ENCODE measurements at places on chromosomes 2 and 18.

DNA sequence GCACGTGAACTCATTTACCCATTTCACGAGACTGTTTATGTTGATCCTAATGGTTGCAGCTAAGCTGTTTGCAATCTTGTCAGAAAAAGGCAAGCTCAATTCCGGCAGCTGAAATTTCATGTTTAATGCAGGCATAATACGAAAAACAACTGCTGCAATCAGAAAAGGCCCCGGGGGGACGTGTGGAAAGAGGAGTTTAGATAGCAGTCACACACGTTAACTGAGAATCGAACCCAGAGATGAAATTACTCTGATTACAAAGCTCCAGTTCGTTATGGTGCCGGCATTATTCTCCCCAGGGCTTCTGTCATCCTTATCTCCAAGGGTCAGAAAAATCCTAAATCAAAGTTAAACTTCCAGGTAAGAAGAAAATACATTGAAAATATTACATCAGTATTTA is 79.9 kb upstream of the MYT1L start:
- no peak for DNase-seq

GRCh38 chr2:3442185-3442584 is 62.7 kb downstream of the TRAPPC12 start:
- DNase-seq = no peak

DNA sequence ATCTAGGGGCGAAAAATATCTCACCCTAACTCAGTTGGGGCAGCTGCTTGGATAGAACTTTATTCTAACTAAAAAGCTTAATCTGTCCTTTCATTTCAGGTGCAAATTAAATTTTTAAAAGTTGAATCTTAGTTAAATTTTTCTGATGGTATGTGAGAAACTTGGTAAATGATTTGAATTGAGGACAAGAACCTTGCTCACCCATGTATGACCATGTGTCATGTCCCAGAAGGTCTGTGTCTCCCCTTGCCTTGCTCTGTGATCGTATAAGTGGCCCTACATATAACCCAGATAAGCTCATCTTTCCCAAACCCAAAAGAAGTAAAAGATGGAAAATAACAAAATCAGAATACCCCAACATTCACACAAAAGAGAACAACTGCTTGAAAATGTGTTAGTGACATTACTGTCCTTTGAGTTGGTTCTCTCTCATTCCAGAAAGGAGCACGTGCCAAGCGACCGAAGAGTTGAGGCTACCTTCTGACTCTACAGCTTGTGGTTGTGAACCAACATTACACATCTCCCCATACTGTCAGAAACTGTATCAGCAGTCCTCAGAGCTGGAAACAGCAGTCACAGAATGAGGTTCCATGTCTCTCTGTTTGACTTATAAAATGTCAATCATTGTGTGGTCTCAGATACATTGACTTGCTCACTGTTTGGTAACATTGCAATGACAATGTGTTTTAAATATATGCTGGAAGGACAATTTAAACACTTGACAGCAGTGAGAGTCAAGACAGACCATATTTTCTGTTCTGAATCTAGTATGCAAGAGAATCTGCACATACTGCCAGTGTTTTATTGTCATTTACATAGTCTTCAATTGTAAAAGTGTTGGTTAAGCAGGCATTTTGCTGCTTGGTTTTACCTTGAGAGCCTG is 46.3 kb upstream of the TANK start:
- DNase-seq = no peak

DNA sequence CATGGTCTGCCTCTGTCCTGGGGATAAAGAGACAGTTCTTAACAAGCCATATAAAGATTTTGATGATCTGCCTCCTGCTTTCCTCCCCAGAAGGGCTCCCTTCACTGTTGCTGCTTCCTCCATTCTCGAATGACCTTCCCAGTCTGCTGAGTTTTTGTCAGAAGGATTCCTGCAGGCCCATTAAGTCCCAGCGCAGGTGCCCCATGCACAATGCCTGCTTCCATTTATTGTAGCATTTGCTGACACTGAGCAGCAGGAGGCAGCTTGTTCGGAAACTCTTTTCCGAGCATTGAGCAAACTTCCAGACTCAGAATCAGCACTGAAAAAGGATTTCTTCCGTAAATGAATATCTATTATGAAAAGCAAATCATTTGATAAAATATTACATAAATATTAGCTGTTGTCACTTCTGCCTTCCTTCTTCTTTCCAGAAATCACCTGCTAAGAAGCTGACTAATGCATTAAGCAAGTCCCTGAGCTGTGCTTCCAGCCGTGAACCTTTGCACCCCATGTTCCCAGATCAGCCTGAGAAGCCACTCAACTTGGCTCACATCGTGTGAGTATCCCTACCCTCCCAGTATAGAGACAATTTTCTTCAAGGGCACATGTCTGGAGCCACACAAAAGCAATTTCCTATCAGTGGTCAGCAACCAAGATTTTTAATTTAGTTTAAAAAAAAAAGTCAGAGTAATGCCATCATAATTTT is 110.4 kb downstream of the DTNA start:
- no peak for DNase-seq

DNA sequence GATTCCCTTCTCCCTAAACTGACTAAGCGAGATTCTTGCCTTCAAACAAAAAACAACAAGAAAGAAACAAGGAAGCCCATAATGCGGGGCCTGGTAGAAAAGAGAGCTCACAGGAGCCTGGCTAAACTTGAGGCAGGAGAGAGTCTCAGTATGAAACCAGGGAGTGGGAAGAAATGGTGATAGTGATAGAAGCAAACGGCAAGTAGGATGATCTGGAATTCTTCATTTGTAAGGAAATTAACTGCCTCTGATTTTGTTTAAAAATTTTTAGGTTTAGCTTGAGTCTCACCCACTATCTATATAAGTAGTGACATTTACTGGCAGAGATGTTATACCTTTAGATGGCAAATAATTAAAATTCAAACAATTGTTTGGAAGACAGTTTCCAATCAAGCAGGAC is 1356.5 kb upstream of the LRRTM1 start:
- no peak for DNase-seq

DNA sequence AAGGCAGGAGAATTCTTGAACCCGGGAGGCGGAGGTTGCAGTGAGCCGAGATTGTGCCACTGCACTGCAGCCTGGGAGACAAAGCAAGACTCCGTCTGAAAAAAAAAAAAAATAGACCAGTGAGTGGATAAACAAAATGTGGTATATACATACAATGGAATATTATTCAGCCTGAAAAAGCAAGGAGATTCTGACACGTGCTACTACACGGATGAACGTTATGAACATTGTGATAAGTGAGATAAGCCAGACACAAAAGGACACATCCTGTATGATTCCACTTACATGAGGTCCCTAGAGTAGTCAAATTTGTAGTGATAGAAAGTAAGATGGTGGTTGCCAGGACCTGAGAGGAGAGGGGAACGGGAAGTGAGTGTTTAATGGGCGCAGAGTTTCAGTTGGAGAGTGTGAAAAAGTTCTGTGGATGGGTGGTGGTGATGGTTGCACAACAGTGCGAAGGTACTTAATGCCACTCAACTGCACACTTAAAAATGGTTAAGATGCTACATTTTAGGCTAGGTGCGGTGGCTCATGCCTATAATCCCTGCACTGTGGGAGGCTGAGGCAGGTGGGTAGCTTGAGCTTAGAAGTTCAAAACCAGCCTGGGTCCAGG is 38.3 kb downstream of the NIFK start:
- no peak for DNase-seq

- DNase-seq = no peak
These were observed 459 bp upstream of the EFR3B start for GRCh38 chr2:25041307-25041927.

DNA sequence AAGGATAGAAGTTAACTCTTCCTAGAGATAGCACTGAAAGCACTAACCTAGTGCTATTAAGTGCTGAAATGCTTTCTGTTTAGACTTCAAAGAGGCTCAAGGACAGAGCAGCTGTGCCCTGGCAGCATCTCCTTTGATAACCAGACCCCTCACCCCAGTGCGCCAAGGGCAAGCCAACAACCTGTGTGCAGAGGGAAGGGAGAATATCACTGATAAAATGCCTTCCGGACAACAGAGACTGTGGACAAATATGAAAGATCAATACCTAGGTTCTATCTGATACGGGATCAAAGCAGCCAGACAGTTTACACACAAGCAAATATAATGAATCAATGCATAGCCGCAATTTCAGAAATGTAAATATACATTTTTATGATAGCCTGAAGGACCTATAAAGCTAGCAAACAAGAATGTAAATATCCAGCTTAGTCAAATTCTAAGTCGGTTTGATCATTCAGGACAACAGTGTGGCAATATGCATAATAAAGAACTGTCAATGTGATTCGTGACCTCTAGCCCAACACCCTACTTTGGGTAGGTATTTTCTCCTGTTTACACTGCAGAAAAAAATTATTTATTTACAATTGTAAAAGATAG is 91.8 kb upstream of the RFX8 start:
- no peak for DNase-seq

DNA sequence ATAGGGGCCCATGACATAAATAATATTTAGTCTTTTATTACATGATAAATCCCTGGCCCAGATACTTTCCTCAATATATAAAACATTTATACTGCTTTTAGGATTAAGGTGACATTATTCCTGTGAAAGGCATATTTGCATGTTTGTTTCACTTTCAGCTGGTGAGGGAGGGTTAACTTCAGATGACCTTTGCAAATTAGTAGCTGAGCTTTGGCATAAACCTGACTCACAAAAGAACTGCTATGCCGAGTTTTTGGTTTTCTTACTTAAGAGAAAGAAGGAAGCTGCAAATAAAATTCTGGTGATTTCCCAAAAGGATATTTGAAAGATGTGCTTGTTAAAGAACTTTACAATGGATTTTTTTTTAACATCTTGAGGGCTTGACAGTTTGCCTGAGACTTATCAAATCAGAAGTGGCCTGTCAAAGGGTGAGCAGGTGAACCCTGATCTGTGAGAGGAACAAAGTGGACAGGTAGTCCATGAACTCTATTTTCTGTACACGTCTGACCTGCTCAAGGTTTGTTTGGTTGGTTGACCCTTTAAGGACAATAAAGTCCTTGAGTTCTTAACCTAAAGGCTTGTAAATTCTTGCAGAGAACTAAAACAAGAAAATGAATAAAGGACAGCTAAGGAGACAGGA is 93.5 kb downstream of the FAM124B start:
- DNase-seq = no peak

DNA sequence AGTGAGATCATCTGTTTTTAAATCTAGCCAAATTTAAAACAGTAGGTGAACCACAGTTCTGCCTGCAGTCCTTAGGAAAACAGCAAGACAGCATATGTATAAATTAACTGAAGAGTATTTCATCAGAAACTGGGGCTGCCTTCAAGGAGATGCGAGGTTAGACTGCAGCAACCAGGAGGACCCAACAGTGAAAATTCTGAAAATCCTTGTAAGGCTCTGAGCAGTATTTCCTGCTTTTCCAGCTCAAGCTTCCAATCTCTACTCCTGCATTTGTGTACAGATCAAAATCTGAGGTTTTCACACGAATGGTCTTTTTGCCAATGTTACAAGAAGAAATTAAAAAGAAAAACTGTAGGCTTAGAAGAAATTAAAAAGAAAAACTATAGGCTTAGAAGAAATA is 43.7 kb downstream of the CERKL start:
- no peak for DNase-seq

DNA sequence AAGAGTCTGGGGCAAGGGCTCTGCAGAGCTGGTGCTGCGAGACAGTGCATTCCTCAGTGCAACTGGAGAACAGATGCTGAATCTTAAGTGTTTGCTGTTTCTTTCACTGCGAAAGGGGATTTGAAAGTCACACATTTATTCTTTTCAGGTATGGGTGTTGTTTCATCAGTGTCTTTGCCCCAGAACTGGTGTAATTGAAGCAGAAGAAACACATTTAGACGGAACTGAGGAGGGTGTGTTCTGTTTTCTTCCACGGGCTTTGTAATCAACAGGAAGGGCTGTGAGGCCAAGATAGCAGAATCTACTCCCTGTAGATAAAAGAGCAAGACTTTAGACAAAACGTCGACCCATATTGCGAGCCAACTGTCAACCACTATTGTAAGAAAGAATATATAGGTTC is 151.9 kb downstream of the EPHA4 start:
- no peak for DNase-seq

DNA sequence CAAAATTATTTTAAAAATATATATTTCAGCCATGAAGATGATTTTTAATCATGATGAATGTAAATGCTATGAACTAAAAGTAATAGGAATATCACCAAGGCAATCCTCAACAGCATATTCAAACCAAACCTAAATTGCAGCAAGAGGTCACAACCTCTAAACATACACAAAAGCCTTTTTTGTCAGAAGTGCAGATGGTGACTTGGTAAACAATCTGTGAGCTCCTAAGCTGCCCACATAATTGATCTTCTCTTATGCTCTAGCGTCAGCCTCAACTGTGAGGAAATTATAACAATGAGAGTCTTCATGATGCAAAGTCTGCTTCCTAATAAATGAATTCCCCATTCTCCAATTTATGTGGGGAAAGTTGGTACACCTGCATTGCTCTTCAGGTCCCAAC is 113.2 kb downstream of the TSN start:
- no peak for DNase-seq

DNA sequence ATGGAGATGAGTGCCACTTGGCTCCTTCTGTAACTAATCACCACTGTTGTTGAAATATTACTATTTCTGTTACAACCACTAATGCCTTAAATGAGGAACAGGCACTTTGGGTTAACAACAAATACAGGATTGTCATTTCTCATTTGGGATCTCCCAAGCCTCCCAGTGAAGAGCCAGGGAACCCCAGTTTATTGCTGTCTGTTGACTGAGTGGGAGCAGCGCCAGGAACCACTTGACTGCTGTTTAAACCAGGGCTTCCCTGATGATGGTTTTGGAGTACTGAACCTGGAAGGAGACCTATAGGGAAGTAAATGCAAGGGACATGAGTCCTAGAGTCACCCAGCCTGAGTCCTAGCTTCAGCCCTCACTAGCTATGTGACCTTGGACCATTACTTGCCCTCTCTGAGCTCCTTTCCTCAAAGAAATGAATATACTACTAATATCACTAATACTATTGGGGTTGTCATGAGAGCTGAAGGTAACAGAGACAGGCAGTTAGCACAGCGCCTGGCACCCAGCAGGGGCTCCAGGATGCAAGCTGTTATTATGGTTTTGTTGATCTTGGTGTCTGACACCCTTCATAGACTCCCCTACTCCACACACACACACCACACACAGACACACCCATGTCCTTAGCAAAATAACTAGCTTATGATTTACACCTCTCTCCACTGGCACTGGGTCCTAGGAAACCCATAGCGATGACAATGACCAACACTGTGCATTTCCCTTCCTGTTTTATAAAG is 104.2 kb upstream of the FZD7 start:
- DNase-seq = no peak

GRCh38 chr2:101748000-101748399 is 50.5 kb downstream of the MAP4K4 start:
- DNase-seq = no peak

DNA sequence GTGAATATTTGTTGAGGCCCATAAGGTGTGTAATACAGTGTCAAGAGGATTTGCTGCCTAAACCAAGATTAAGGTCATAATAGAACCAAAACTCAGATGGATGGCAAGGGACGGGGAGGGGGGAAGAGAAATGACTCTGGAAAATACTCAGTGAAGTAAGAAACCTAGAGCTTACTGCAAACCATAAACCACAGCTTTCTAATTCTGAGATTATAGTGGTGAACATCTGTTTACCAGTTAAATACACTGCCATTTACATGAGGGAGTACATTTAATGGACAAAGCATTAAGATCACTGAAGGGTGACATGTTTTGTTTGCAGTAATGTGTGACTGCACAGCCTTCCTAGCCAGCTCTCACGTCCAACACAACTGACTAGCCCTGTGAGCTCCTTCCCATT is 19.8 kb downstream of the EVX2 start:
- DNase-seq = no peak
